T-helper 2 cell (primary cell): ENCODE measurements at places on chromosomes 11 and 22.

- DNase-seq = peak; percentile 20
Observed at GRCh38 chr11:113991170-113991569, 16.3 kb downstream of the HTR3A start.

GRCh38 chr11:70942593-70942992 lies 309.8 kb downstream of the SHANK2 start:
- DNase-seq = no peak

GRCh38 chr11:109972181-109972715 lies 120.9 kb upstream of the ZC3H12C start:
- no peak for DNase-seq

GRCh38 chr11:29129844-29130243 lies 887.0 kb downstream of the KCNA4 start:
- DNase-seq = no peak

DNA sequence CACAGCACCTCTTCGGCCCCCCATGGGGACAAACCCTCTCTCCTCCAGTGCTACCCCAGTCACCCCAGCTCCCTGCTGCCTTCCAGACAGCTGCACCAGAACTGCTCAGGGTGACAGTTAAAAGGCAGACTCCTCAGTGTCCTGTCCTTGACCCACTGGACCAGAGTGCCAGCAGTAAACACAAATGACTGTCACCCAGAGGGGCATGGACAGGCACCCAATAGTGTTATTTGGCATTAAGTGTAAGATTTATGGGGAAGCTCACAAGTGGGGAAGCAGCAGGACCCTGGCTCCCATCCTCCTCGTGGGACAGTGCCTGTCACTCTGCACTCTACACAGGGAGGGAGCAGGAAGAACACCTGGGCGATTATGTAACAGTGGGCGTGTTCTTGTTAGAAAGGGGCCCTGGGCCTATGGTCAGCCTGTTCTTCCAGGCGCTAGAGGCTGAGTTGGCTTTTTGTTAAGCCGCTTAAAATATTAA lies 5.0 kb downstream of the RPS19BP1 start:
- DNase-seq = no peak

DNA sequence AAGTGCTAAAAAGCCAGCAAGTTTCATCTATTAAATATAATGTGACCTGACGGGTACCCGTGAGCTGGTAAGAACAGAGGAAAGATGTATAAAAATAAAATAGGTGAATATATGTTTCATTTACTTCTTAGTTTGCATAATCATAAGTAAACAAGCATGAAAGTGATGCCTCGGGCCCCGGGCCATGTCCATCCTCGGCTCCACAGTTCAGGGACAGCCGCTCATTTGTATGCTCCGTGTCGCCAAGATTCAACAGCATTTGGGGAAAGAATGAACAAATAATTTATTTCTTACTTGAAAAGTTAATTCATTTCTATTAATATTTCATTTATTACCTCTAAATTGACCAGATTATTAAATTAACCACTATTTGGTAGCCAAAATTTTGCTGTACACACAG lies 251.8 kb downstream of the NTM start:
- no peak for DNase-seq

DNA sequence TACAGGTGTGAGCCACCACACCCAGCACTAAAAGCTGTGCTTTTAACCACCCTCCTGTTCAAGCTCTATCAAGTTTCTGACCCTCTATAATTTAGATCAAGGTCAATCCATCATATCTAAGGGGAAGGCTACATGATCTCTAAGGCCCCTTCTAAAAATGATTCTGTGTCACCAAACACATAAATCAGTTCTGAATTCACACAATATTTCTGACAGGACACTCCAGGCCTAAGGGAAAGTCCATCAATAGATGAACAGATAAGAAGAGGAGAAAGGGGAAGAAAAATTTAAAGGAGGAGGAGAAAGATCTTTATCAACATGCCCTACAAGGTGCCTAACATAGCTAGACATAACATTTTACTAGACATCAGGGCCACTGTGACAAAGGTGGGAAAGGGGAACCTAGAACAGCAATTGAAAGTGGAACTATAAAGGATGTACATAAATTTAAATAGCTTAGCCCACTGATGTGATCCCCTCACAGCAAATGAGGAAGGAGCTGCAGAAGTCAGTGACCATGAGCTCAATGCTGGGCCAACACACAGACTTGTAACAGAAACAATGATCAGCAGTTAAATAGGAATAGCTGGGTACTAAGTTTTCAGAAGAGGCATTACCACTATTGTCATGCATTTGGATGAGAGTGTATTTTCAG lies 4.7 kb downstream of the PRCP start:
- DNase-seq = no peak

GRCh38 chr11:9230296-9230695 lies 34.9 kb downstream of the DENND5A start:
- DNase-seq = no peak

GRCh38 chr11:70205766-70206165 lies 2.7 kb downstream of the FADD start:
- DNase-seq = no peak

- no peak for DNase-seq
Observed at GRCh38 chr11:28106353-28107043, 1.5 kb downstream of the KIF18A start.

- no peak for DNase-seq
Observed at GRCh38 chr11:65556470-65557279, 1.5 kb downstream of the LTBP3 start.

GRCh38 chr11:12218909-12219308 lies 108.5 kb downstream of the MICAL2 start:
- no peak for DNase-seq

GRCh38 chr22:36745301-36745995 lies 30.5 kb downstream of the IFT27 start:
- no peak for DNase-seq

GRCh38 chr11:73520353-73521061 lies 77.4 kb downstream of the FAM168A start:
- no peak for DNase-seq
